ENCODE measurements at places on chromosomes 2 and 18.

DNA sequence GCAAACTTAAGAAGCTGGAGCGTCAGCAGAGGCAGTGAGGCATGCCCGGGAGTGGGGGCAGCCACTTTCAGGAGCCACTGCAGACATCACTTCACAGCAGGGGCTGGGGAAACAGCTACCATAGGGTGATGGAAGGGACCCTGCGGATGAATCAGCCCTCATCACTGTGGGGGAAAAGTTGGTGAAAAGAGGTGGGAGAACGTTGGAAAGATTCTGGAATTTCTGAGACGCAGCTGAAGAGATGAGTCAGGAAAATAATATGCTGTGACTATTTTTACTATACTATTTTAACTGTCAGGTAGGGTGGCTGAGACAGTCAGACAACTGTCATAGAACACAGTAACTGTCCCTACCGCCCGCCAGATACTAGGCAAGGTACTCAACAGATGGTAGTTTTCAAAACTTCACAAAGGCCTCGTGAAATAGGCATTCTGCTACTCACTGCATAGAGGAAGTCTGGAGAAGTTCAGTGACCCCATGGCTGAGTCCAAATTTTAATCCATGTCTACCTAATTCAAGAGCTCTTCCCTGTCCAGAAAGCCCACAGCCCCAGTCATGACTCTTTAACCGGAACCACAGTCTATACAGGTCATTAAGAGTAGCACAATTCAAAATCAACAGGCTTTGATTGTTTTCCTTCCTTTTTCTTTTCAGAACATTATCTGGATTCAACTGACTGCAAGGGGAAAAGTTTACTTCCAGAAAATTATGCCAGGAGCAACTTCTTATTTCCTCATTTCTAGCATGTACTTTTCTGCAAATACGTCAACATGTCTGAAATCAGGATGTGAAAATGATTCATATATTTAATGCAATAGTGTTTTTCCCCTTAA lies 39.3 kb upstream of the EPB41L3 start:
- no peak for DNase-seq

DNA sequence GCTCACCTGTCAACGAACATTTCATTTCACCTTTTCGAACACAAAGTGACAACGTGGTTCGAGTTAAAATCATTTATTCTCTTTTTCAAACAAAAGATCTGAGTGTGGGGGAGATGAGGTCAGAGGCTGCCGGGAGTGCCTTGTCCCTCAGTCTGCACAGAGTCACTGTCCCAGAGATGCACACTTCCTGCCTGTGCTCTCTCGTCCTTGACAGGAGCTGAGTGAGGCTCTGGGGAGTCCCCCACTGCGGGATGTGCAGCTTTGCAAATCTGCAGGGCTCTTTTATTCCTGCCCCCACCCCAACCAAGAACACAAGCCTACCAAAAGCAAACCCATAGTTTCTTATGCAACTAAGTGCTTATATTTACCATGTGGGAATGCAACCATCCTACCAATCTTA lies 497.8 kb downstream of the EIPR1 start:
- DNase-seq: no peak

- DNase-seq: no peak
These were observed 420 bp downstream of the PIGN start for GRCh38 chr18:62186499-62186773.

DNA sequence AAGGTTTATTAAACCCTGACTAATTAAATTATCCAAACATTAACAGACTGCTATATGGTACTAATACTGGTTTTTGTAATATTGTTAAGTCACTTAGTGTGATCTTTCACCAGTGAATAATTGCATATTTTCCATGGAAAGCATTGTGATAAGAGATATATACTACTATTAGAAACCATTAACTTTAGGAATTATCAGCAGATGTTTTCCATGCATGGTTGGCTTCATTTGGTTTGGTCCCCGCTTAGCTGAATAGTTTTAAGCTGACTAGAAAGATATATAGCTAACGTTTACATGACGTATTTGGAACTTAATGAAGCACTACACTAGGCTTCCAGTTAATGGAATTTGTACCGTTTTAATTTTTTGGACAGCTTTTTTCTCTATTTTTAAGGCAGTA lies 37.9 kb downstream of the LCLAT1 start:
- DNase-seq: no peak

GRCh38 chr2:38806015-38806732 lies 28.2 kb downstream of the GEMIN6 start:
- DNase-seq: no peak

DNA sequence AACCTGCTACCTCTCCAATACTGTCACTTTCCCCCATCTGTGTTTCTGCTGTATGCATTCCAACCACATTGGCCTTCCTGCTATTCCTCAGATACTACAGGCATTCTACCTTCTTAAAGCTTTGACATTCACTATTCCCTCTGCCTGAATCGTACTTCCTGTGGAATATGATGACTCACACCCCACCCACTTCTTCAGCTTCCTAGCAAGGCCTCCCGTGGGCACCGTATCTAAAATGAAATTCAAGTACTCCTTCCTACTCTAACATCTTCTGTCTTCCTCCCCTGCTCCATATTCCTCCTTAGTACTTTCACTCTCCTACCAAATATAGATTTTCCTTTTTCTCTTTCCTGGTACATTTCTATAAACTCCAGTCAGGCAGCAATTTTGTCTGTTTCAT lies 710.4 kb downstream of the RNF144A start:
- no peak for DNase-seq

- DNase-seq: no peak
These were observed 16.6 kb downstream of the INPP5D start for GRCh38 chr2:233076749-233077148.

- DNase-seq: no peak
These were observed 9.5 kb downstream of the KLHL14 start for GRCh38 chr18:32763293-32763692.

GRCh38 chr2:119694470-119694844 lies 15.5 kb downstream of the TMEM177 start:
- DNase-seq: no peak

- no peak for DNase-seq
These were observed 162.4 kb downstream of the LRP1B start for GRCh38 chr2:141968433-141968832.

DNA sequence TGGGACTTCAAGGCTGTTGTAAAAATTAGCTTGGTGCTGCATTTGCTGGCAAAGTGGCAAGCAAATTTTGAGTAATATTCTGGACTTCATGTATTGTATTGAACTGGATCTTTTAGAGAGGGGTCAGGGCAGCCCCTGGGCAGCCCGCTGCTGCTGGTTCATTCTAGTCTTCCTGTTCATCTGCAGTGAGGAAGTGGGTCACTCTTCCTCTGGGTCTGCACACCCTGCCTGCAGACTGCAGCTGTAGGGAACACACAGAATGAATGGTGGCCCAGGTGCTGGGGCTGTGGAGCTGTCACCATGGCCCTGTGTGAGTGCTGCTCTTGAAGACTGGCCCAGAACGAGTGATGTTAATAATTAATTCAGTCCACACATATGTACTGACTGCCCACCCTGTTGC lies 9.4 kb downstream of the SH3RF3 start:
- DNase-seq: no peak

- no peak for DNase-seq
These were observed 87.0 kb upstream of the SPATS2L start for GRCh38 chr2:200219309-200220113.

- no peak for DNase-seq
These were observed 58.4 kb downstream of the KCTD18 start for GRCh38 chr2:200451511-200451910.

DNA sequence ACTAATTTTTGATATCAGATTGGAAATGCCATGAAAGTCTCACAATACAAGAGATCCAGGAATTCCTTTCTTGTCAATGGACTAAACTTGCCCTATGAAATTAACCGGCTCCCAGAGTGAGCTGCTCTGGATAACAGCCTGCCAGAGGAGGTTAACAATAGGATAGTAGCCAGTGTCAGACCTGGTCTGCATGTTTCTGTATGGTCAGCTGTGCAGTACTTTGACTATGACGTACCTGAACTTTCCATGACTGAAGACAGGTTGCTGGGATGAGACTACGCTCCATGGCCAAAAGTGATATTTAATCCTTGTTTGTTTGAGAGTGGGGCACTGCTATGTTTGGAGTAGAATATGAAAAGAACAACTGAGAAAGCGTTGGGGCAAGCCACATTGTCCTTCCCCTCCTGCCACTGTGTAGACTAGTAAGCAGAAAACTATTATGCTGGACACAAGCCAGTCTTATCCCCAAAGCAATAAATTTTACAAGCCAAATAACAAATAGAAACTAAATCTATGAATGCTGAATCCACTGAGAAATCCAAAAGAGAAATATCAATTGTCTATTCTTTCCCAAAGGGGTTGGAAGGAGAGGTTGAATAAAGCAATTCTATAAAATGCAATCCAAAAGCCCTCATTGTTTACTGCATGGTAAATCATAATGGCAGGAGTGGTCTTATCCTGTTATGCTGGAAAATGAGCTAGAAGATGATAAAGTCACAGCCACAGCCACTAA lies 115.5 kb upstream of the CYP26B1 start:
- DNase-seq: no peak

DNA sequence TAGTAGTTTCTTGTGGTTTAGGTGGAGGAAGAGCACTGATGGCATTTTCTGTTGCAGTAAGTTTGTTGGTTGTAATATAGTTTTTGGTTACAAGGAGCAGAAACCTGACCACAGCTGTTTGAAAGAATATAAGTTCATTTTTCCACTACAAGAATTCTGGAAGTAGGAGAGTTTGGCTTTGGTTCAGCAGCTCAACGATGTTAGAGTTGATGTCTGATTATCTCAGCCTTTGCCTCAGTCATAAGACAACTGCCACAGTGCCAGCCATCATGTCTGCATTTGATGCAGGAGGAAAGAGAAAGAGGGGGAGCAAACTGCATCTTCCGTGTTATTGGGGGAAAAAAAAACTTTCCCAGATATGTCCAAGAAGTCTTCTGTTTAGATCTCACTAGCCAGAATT lies 119.1 kb downstream of the LYPD1 start:
- DNase-seq: no peak

GRCh38 chr2:15561574-15562344 lies 625 bp upstream of the NBAS start:
- no peak for DNase-seq

DNA sequence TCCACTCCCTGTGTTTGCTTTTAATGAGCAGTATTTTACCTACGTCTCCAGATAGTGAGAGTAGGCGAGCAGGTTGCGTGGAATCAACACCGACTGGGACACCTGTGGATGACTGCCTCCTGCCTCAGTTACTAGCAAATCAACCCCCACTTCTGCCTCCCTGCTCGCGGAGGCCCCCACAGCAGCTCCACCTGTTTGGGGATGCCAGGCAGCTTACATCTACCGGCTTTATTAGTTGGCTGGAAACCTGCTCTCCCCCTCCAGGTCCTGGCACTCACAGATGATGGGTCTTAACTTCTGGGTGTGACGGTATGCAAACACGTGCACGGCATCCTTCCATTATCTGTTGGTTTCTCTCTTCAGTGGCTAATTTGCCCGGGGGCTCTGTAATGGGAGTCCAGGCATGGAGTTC lies 164.4 kb upstream of the SESTD1 start:
- DNase-seq: no peak

DNA sequence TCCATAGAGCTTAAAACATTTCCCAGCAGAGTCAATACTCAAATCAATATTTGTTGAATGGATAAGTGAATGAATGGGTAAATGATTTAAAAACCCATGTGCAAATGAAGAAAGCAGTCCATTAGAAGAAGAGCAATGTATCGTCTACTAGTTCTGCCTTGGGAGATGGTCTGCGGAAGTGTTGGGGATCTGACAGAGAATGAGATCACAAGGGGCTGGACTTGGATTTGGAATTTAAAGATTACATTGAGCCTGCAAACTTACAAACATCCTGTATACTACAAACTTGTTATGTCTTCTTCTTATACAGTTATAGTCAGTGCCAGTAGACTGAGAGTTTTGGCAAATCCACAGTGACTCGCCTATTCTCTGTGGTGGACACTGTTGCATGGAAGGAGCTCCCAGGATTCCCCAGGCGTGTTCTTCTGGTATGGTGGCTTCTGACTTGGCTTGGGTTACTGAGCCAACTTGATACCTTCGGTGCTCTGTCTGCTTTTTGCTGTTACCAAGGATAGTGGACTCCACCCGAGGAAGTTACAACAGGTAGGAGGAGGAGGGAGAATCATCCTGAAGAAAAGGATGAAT lies 163.3 kb upstream of the SERPINE2 start:
- no peak for DNase-seq

DNA sequence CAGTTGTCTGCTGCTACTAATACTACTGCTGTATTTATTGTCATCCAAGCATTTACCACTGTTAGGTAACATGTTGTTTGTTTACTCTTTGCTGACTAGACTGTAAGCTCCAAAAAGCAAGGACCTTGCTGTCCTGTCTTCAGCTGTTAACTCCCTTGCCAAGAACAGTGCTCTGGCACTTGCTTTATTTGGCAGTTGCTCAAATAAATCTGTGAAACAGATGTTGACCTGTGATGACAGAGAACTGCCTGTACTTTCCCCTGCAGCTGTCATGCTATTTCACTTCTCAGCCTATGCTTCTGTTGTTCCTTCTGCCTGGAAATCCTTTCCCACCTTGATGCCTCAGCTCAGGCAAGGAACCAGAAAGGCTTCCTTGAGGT lies 181.2 kb downstream of the ATAD2B start:
- no peak for DNase-seq

DNA sequence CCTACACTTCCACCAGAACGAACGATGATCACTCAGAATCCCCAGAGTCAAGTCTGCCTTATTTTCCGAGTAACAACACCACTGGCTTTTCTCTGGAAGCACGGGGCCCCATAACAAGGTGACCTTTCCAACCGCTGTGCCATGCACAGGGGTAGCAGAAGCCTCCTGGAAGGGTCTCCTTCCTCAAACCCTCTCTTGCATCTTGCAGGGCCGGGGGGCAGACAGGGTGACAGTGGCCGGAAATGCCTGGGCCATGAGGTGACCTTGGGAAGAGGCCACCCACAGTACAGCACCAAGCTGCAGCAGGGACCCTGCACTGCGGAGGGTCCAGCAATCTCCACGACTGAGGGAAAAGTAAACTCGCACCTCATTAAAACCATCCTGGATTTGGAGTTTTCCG lies 108.5 kb downstream of the PXDN start:
- no peak for DNase-seq

DNA sequence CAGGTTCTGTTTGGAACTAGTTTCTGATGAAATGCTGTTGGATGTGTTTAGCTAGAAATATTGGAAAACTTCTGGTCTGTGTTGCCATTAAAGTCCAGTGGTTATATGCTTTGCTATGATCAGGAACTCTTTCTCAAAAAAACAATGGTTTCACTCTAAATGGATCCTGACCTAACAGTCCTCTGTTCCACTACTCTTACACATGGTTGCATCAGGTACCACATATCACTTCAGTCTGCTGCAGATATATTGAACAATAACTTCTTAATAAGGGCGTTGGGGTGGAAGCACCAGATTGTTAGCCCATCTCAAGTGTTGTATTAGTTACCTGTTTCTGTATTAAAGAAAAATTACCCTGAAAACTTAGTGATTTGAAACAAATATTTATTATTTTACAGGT lies 676.6 kb upstream of the GCFC2 start:
- no peak for DNase-seq

DNA sequence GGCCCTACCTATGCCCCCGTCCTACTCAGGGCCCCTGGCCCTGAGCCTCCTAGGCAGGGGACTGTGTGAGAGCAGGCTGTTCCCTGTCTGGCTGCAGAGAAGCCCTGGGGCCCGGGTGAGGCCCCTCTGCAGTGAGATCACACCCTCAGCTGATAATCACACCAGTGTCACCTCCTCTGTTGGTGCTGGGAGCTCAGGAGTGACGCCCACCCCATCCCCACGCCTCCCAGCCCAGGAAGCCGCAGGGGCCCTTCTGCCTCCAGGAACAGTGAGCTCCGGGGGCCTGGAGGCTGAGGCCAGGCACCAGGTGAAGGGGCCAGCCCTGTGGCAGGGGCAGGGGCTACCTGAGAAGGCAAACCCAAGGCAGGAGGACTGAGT lies 20.0 kb downstream of the KCNIP3 start:
- no peak for DNase-seq

Measured in central memory CD8-positive, alpha-beta T cell (primary cell).